ENCODE measurements at places on chromosomes 2 and 18.

GRCh38 chr2:161400076-161400475, 16.0 kb upstream of the TBR1 start:
- no peak for DNase-seq

DNA sequence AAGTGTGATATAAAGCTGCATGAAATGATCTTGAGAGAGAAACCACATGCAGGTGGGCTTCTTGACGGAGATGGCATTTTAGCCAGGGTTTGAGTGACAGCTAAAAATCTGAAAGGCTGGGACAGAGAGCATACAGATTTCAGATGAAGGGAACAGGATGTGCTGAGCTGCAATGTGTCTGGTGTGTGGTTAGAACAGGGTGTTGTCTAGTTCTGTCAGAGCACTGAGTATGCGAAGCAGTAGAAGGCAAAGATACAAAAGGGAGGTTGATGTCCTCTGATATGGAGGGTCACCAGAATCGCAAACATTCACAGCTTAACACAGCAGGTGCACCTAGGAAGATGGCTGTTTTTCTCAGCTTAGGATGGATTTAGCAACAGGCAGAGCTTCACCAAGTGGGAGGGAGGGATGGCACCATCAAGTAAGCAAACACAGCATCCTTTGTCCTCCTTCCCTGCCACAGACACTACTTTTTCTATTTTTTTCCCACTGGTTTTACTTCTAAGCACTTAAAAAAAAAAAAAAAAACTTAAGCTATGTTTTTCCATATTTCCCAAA, 182.5 kb downstream of the TMX3 start:
- no peak for DNase-seq

- no peak for DNase-seq
Measured at GRCh38 chr2:240226672-240227537, 86.4 kb upstream of the OTOS start.

DNA sequence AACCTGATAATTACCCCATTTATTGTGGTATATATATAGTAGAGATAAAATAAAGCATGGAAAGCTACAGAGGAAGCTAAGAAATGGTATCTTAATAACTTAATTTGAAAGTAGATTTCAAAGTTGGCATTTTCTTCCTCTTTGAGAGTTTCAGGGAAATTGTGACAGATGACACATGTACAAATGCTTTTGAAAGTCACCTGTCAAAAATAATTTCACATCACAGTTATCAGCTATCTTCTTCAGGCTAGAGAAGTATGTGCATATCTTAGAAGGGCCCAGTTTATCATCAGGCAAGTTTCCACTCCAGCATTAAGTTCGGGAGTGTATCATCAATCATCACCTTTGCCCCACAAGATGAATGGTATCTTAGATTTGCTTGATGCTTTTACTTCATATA, 457.9 kb downstream of the LRRTM4 start:
- no peak for DNase-seq

DNA sequence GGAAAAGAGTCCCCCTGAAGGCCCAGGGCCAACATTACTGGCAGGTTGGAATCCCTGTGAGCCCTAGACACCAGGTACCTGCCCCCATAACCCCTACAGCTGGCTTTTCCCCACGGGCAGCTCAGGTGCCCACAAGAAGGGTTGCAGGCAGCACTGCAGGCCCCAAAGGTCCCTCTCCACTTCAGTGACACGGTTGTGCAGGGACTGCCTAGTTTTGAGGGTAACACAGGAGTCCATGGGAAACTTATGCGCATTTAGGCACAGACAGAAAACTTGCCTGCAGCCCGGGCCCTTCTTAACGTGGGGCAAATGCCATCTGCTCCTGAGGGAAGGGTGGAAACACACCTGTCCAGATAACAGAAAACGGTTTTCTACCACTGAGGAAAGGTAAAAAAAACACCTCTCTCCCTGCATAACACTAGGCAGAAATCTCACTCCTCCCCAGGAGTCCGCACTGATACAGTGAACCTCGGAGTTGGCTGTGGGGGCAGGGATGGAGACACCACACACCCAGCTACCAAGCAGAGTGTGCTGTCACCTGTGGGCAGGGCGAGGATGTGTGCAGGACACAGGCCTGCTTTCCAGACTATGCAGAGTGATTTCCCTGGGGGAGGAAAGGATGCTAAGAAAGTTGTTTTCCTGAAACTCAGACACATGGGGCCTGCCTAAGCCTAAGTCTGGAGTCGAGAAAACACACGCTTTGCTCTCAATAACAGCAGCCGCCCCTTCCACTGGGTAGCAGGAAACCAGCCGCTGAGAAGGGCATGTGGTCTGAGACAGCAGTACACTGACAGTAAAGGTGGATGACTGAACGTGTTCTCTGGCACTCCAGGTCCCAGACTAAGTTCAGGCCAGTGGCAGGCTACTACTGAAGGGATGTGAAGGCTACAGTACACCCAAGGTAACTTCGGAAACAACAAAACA, 819.4 kb downstream of the DCDC2C start:
- no peak for DNase-seq

DNA sequence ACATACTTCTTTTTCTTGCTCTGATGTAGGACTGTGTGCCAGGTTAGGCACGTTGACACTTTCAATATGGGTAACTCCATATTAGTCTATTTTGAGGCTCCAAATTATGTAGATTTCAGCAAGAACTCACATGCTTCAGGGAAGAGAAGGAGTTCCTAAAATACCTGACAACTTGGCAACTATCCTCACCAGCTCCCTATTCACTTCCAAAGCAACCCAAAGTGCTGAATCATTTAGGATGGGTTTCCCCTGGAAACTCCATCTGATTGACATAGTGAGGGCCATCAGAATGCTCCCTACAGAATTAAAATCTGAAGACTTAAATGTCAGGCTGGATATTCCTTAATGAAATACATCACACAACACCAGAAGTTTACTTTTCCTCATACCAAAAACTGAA, 32.5 kb upstream of the NFU1 start:
- no peak for DNase-seq

DNA sequence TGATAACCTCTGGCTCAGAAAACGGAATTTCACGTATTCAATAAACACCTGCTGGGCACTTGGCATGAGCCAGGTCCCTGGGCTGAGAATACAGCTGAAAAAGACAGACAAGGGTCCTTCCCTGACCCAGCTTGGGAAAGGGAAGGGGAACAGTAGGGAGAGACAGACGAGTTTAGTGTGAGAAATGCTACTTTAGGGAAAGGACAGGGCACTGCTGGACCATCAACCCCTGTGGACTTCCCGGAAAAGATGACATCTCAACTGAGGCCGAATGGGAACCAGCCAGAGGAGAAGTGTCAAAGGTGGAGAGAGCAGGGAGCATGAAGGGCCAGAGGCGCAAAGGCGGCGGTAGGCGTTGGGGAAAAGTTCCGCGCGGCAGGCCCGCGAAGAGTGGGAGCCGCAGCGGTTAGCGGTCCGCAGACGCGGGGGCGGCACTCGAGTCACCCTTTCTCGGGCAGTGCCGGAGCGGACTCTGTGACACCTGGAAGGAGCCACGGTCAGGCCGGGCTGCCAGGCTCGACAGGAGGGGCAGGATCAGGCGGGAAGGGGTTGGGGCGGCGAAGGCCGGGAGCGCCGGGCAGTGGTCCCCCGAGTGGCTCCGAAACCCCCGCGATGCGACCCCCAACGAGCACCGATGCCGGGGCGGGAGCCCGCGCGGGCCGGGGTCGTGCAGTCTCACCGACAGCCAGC, 519 bp downstream of the TEX261 start:
- peak; percentile 28 for DNase-seq

DNA sequence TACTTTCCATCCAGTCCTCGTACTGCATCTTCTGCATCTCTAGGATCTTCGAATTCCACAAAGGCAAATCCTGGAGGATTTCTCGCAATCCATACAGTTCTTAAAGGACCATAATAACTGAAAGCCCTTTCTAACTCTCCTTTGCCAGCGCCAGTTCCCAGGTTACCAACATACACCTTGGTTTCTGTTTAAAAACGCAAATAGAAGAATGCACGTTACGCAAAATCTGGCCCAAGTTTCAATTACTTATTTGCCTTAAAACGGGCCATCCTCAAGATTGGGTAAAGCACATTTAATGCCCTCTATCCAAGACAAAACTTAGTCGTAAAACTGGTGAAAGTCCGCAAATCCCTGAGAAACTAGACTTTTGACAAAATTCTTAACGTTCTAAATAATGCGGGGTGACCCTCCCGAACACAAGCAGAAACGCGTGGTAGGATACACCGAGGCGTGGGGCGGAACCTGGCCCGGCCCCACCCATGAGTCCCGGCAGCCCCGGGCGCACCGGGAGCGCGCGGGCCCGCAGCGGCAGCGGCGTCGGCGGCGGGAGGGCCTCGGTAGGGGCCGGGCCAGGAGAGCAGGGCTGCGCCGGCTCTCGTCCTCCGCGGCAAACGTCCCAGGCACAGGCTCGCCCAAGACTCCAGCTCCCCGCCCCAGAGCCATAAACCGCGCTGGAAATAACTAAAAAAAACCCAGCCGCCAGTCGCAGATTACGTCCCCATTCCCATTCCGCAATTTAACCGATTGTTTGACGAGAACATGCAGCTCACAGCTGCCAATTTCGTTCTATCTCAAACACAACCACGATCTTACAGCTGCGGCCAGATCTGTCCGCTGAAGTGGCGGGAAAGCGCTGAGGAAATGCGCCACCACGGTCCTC, 910 bp downstream of the SRSF7 start:
- peak; percentile 72 for DNase-seq

DNA sequence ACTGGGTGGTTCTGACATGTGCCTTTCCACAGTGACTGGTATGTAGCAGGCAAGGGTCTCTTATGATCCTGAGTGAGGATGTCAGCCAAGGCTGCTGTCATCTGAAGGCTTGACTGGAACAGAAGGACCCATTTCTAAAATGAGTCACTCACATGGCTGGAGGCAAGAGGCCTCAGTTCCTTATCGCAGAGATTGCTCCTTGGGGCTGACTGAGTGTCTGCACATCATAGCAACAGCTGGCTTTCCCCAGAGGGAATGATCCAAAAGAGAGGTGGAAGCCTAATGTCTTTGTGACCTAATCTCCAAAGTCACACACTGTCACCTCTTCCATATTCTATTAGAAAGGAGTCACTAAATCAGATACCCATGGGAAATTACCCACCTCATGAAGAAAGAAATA, 114.0 kb downstream of the NEDD4L start:
- no peak for DNase-seq

DNA sequence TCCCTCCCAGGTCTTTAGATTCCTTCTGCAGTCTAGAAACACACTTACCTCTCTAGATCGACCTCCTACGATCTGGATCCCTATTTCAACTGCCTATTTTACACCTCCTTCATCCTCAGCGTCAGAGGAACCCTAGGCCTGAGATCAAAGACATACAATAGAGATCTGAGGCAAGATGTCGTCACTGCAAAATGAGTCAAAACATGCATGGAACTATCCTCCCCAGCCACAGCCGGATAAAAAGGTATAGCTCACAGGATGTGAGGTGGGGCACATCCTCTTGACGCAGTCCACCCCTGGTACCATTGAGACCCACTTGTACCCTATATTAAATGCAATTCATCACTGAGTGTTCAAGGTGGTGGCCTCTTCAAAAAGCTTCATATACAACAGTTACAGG, 63.7 kb upstream of the DNAJC10 start:
- no peak for DNase-seq

DNA sequence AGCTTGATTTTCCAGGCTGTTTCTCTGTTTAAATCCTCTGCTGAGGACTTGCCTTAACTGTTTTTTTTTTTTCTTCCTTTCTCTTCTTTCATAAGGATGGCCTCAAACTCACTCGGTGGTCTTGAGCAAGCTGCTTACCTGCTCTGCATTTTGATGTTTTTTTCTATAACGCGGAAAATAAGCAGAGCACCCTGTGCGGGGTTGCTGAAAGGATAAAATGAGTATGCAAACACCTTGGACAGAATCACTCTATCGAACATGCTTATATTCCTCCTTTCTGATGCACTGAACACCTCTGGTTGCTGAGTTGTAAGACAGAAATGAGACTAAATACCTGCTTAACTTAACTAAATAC, 41.1 kb upstream of the DSC1 start:
- no peak for DNase-seq

- DNase-seq: no peak
Measured at GRCh38 chr2:239979243-239980023, 45.7 kb downstream of the NDUFA10 start.

- DNase-seq: peak; percentile 82
Measured at GRCh38 chr2:70214953-70215549, 24.2 kb upstream of the C2orf42 start.

- DNase-seq: no peak
Measured at GRCh38 chr2:239457586-239458445, 57.0 kb upstream of the HDAC4 start.

GRCh38 chr2:12363138-12363537, 353.6 kb upstream of the TRIB2 start:
- DNase-seq: no peak

DNA sequence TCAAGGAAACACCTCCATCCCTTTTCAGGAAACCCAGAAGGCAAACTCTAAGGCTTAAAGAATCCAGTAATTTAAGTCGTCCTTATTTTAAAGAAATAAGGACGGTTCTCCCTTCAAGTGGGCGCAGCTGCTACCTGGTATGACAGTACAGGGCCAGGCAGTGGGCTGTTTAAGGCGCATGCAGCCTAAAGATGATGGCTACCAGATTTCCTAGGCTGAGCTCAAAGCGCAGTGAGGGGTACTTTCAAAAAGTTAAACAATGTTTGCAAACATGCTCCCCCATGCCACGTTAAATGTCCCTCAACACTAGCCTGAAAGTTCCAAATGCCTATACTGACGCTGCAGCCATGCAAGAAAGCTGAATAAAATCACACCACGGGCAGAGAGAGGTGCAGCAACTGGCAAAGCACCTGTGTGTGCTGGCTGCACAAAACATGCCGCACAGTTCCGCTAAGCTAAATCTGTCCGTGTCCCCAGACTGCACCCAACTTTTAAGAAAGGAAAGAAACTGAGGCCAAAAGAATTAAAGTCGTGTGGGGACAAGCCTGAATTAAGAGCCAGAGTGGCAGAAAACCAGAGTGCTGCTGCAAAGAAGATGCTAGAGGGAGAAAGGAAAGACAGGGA, 583 bp downstream of the HIBCH start:
- DNase-seq: no peak

- no peak for DNase-seq
Measured at GRCh38 chr2:194723446-194723845, 933.6 kb upstream of the SLC39A10 start.

DNA sequence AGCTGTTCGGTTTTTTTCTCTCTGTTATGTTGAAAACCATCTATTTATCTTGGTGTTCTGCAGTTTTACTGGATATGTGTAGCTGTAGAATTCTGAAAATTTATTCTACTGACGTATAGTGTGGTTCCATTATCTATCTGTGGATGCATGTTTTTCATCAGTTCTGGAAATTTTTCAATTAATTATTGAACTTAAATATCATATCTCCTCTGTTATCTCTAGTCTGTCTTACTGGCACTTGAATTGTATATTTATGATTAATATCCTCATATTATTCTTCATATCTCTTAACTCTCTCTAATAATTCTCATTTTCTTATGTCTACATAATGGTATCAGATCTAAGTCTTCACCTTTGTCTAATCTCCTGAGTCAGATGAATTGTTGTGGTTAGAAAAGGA, 501.7 kb downstream of the STK39 start:
- no peak for DNase-seq

GRCh38 chr18:25239581-25240419, 112.2 kb downstream of the ZNF521 start:
- no peak for DNase-seq

GRCh38 chr2:1739961-1740715, 4.2 kb downstream of the PXDN start:
- DNase-seq: no peak

- no peak for DNase-seq
Measured at GRCh38 chr2:8170552-8171327, 511.1 kb upstream of the ID2 start.

GRCh38 chr18:49668574-49669275, 106.9 kb downstream of the LIPG start:
- no peak for DNase-seq

GRCh38 chr2:230666885-230667712, 45.5 kb upstream of the CAB39 start:
- DNase-seq: no peak

All from AG08395 (cell line).